Stimulated activated CD4-positive, alpha-beta T cell treated with anti-CD3 and anti-CD28 coated beads, Interleukin-15, amount 100 ng/mL, for 24 hours (primary cell): ENCODE measurements at places on chromosomes 4 and X.

DNA sequence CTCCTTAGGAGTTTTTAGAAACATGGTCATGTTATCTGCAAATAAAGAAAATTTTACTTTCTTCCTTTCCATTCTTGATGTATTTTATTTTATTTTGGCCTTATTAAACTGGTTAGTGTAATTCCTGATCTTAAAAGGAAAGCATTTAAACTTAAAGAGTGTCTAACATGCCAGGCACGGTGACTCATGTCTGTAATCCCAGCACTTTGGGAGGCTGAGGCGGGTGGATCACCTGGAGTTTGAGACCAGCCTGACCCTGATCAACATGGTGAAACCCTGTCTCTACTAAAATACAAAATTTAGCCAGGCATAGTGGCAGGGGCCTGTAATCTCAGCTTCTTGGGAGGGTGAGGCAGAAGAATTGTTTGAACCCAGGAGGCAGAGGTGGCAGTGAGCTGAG is 281.3 kb downstream of the PTTG2 start:
- no peak for DNase-seq

- no peak for DNase-seq
Measured at GRCh38 chr4:22661443-22661842, 31.3 kb upstream of the GBA3 start.

- DNase-seq = peak; percentile 88
Measured at GRCh38 chr4:113761620-113762185, at the start of gene CAMK2D. Gene CAMK2D (minus strand): TSS chr4:113761738. CDS start chr4:113761068, 670 bp downstream.

DNA sequence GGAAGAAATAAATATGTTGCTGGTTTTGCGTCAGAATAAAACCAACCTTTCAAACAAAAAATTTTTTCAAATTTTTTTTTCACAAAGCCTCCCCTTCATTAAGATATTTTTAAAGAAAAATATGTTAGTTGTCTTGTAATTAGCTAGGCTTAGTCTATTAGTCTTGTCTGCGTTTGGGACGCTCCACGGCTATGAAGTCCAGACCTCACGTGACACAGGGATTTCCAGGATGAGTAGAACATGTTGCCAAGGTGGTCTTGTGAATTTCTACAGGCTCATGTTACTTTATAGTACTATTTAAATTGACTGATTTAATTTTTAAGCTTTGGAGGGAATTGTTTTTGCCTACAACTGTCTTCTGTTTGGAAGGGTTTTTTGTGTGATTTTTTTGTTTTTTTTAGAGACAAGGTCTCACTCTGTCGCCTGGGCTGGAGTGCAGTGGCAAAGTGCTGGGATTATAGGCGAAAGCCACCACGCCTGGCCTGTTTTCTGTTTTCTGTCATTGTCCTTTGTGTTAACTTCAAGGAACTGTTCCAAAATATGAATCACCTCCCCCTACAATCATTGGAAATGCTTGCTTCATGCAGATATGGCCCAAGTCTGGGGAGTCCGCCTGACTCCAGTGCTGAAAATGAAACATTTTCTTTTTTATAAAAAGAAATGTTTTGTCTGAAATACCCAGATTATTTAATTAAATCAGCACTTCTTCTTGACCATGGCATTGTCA is 26.2 kb downstream of the TMEM144 start:
- DNase-seq = no peak

- DNase-seq = no peak
Measured at GRCh38 chrX:153569475-153569874, 29.5 kb downstream of the CCNQ start.

GRCh38 chrX:135432453-135432852 is 10.7 kb downstream of the SMIM10L2A start:
- DNase-seq = no peak

- DNase-seq = no peak
Measured at GRCh38 chr4:106473515-106473914, 104.9 kb upstream of the GIMD1 start.

DNA sequence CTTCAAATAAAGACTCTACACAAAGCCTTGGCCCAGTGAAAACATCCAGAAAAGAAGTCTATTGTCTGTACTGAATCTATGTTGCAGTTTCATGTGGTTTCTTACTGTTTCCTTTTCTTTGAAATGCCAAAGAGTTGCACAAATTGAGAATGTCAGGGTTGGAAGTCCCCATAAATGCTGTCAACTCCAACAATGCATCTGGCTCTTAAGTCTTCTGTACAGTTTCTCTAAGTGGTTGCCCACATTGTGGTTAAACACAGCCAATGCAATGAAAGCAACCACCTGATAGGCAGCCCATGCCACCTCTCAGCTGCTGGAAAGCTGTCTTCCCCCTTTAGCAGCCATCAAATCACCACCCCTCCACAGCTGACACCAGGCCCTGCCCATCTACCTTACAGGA is 67.2 kb upstream of the C1GALT1C1 start:
- peak; percentile 32 for DNase-seq

GRCh38 chr4:89551191-89551590 is 243.6 kb upstream of the GPRIN3 start:
- no peak for DNase-seq

- no peak for DNase-seq
Measured at GRCh38 chrX:21870494-21870893, 14.7 kb downstream of the YY2 start.

GRCh38 chr4:184471881-184472613 is 2.3 kb downstream of the IRF2 start:
- peak; percentile 34 for DNase-seq

DNA sequence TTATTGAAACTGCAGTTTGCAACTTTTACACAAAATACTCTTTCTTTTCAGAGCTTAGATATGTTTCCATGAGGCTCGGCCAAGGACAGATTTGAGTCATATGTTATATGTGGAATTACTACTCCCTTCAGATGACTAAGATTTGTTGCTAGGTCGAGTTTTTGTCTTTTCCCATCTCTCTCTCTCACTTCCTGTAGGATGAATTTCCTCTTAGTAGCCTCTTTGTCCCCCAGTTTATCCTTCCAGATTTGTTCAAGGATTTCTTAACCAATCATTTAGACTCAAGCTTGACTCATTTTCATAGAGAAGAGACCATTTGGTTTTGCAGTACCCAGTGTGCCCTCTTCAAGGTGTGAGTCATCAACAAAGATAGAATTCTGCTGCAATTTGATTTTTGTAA is 209.2 kb downstream of the GLUD2 start:
- DNase-seq = no peak

DNA sequence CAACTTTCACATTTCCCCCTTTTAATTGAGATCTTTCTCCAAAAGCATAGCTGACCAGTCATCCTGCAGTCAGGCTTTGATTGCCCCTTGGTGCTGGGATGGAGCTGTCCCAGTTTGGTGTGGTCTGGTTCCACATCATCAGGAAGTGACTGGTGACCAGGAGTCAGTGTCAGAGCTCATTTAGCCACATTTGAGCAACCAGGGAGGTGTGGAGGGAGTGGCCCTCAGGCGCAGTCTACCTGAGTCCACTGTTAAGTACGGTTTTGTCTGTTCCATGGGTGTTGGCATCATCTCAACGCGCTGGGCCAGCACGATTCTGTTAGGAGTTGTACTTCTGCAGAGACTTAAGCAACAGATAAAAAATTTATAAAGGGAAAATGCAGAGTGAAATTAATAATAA is 52.6 kb downstream of the RGS12 start:
- DNase-seq = no peak

DNA sequence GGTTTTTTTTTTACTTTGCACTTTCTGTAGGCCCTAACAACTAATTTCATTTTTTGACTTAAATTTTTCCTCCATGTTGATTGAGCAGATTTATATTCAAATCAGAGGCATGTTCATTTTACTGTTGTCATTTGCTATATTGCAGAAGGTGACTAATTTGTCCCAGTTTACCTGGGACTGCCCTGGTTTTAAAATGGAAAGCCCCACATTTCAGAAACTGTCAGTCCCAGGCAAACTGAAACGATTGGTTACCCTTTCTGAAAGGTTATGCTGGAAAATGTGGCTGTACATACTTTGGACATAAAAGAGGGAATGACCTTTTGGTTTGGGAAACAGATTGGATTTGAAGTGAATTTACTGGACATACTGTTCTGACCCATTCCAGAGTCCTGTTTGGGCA is 160.0 kb downstream of the SPCS3 start:
- no peak for DNase-seq
